ENCODE measurements at places on chromosomes 12 and 14. TPM values are rescaled to one million over a fixed set of nuclear protein-coding genes. Genes with fewer than 3 reads are reported as not detected.

Gene CARMIL3
- 0.11 TPM for total RNA-seq

Gene KRT77
- 0.11 TPM for total RNA-seq

Gene SMIM41
- not detected for total RNA-seq

Gene CLECL1
- 0.44 TPM for total RNA-seq

Gene FBXO34
- 29.7 TPM for total RNA-seq

DNA sequence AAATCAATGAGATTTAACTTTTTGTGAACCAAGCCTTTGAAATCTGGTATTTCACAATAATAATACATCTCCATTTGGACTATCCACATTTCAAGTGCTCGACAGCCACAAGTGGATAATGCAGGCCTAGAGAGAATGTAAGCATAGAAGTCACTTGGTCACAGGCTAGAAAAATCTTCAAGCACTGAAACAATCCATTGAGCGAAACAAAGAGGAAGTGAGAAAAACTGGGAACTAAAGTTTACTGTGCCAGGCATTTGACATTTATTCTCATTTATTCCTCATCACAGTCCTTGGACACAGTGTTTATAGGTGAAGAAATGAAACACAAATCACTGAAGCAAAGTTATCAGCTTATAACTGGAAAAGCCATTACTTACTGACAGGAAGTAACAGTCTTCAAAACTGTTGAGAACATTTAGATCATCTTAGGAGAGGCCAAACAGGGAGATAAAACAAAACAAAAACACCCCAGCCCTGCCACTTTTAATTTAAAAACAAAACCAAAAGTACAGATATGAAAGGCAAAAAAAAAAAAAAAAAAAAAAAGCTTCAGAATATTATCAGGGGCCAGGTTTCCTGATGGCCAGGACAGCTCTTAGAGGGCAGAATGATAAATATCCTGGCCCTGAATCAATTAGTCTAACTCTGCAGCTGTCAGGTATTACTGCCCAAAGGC, 29.2 kb downstream of the GNS start:
- no peak overlapping the region for H3K4me3 ChIP-seq
- peaks cover 11% of the 10 kb centered on the region for H3K4me1 ChIP-seq
- H3K36me3 ChIP-seq: peaks cover 21% of the 10 kb centered on the region

DNA sequence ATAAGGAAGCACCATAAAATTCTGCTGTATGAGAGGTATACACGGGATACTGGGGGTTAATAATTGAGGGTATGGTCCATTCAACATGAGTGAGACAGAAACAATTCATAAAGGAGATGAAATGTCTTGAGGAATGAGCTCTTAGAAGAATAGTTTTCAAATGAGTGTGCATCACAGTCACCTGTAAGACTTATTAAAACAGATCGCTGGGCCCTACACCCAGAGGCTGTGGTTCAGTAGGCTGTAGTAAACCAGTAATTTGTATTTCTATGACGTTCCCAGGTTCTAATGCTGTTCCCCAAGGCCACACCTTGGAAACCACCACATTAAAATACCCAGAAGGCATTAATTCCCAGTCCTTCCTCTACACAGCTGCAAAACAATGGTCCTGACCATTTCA, 49.6 kb downstream of the CAND1 start:
- no peak overlapping the region for H3K27ac ChIP-seq
- H3K4me1 ChIP-seq: peaks cover 5% of the 10 kb centered on the region
- H3K27me3 ChIP-seq: no peaks in the 10 kb centered on the region

DNA sequence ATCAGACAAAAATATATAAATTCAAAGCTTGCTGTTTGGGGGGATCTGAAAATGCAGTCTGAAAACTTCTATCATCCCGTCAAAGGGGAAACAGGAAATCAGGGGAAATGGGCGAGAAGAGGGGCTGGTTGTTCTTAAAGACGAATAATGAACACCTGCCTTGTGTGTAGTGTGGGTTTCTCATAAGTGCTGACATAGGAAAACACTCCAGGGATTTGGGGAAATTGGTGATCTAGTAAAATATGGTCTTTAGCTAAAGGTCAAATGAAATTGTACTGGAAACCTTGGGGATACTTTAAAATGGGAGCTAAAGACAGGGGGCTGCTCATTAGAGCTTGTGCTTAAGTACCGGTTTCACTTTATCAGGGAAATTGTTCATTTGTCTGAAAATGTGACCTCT, 39.6 kb upstream of the PIK3C2G start:
- H3K27me3 ChIP-seq: no peaks in the 10 kb centered on the region
- H3K4me3 ChIP-seq: no peak overlapping the region
- H3K36me3 ChIP-seq: no peaks in the 10 kb centered on the region
- no peak overlapping the region for H3K27ac ChIP-seq
- DNase-seq: no peak

DNA sequence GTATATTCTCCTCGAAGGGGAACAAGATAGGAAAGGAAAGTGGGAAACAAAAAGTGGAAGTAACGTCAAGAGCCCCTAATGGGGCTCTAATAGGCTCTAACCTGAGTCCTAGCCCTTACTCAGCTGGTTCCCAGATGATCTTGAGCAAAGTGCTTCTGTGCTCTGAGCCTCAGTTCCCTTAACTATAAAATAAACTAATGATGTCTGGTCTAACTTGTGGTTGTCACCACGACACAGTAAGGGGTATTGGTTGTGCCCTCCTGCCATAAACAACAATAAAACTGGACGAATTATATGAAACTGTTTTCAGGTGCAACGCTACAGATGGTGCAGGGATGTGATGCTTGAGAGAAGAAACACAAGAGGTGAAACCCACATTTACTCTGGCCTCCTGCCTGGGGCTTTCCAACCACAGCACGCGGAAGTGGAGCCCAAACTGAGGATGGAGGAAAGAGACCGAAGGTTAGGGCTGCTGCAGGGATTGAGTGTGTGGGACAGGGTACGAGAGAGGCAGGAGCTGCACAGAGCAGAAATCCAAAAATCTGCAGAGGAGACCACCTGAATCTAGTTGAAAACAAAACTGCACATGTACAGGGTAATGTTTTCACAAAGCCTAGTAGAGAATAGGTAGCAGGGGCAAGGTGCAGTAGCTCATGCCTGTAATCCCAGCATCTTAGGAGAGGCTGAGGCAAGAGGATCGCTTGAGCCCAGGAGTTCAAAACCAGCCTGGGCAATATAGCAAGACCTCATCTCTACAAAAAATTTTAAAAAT, 45.6 kb upstream of the BCL2L14 start:
- H3K27ac ChIP-seq: no peak overlapping the region
- no peaks in the 10 kb centered on the region for H3K27me3 ChIP-seq
- no peak overlapping the region for H3K4me3 ChIP-seq
- no peak for DNase-seq
- H3K36me3 ChIP-seq: no peaks in the 10 kb centered on the region
- H3K4me1 ChIP-seq: peaks cover 25% of the 10 kb centered on the region

GRCh38 chr12:31849090-31849687, 110.0 kb upstream of the RESF1 start:
- no peak overlapping the region for H3K4me3 ChIP-seq
- H3K27ac ChIP-seq: no peak overlapping the region
- DNase-seq: no peak
- H3K36me3 ChIP-seq: no peaks in the 10 kb centered on the region
- H3K4me1 ChIP-seq: no peaks in the 10 kb centered on the region

GRCh38 chr14:103002578-103003350, 54.6 kb downstream of the CDC42BPB start:
- no peaks in the 10 kb centered on the region for H3K36me3 ChIP-seq
- H3K27me3 ChIP-seq: no peaks in the 10 kb centered on the region
- no peaks in the 10 kb centered on the region for H3K4me1 ChIP-seq
- no peak overlapping the region for H3K27ac ChIP-seq
- H3K4me3 ChIP-seq: no peak overlapping the region

DNA sequence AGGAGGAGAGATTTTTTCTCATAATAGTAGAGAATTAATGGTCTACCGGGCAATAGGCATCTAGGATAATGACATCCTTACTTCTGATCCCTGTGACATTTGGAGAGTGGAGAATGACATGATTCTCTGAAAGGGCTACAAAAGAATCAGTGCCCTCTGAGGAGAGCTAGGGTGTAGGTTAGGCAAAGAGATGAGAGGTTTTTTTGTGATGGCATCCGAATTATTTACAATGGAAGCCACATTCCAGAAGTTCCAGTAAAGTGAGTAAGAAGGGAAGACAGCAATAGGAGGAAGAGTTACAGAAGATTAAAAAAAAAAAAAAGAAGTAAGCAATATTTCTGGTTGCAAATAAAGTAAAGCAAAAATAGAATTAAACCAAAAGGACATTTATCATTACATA, 478.0 kb downstream of the RMST start:
- no peak for DNase-seq
- H3K4me3 ChIP-seq: no peak overlapping the region
- H3K36me3 ChIP-seq: no peaks in the 10 kb centered on the region
- H3K27me3 ChIP-seq: no peaks in the 10 kb centered on the region

- no peak overlapping the region for H3K4me3 ChIP-seq
- DNase-seq: no peak
Measured at GRCh38 chr14:59507752-59508103, 23.4 kb downstream of the JKAMP start.

DNA sequence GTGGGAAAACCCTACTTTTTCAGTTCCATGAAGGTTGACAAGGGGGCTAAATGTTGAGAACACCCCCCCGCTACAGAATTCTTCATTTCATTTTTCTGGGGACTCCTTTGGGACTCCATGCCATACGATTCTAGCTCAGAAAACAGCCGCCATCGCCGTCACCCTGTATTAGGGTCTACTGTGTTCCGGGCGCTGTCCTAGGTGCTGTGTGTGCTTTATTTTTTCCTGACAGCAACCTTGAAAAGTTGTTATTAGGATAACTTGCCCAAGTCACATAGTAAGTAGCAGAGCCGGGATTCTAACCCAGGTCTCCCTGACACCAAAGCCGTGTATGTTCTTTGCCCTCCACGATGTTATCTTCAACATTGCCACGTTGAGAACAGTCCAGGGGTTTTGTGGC, 55.1 kb downstream of the IQSEC3 start:
- H3K27me3 ChIP-seq: peaks cover 9% of the 10 kb centered on the region
- no peak overlapping the region for H3K27ac ChIP-seq
- H3K4me1 ChIP-seq: no peaks in the 10 kb centered on the region

Data from CD4-positive, alpha-beta T cell (primary cell).